ENCODE measurements at places on chromosomes 11 and 22.
A peak's percentile ranks its signal among the peaks of the same experiment; 100 is the strongest.

- DNase-seq = no peak
Observed at GRCh38 chr11:119709638-119710346, 19.2 kb downstream of the NECTIN1 start.

DNA sequence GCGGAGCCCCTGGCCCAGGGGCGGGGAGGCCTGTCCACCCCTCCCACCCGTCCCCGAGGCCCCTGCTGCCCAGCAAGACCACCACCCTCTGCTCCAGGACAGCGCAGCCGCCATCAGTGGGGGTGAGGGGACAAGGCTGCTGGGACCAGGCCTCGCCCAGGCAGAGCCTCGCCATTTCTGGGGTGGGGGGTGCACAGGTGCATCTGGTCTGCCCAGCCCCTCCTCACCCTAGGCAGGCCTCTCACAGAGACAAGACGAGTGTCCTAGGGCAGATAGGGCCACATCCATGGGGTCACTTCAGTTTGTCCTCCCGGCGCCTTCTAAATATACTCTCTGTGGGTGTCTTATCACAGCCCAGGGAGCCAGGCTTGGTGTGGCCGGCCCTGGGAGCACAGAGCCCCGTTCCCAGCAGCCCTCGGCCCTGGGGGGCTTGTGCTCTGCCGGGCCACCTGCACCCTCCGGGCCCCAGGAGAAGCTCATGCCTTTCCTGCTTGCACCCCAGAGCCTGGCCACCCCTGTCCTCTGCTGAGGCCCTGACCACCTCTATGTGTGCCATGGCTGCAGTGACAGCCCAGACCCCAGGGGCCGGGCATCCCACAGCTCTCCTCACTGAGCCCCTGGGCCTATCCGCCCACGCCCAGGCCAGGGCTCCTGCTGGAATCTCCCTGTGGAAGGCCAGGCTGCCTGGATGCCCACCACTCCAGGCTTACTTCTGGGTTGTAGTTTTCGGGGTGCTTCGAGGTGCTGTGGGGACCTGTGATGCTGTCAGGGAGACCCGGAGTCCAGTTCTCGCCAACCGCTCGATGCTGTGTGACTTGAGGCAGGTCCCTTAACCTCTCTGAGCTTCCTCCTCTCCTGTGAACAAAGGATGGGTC, 70.8 kb downstream of the KCNQ1 start:
- no peak for DNase-seq

- peak; percentile 12 for DNase-seq
Observed at GRCh38 chr11:57311109-57311936, 13.4 kb downstream of the TNKS1BP1 start.

DNA sequence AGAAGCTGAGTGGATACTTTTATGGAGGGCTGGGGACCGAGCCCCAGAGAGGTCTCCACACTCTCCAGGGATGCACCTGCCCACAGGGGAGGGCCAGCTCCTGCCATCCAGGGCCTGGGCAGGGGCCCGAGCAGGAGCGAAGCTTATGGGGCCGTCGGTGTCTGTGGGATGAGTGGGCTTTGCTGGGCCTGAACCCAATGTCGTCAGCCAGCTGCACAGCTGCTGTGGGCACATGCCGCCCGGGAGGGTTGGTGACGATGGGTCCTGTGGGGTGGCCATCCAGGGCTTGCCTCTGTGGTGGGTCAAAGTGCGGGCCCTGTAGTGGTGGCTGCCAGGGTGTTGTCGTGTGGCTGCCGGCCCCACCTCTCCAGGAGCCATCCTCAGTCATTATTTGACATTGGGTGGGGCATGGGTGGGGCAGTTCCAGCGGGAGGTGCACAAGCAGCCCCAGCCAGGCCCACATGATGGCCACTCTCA, 447.1 kb downstream of the TBC1D22A start:
- DNase-seq = no peak

DNA sequence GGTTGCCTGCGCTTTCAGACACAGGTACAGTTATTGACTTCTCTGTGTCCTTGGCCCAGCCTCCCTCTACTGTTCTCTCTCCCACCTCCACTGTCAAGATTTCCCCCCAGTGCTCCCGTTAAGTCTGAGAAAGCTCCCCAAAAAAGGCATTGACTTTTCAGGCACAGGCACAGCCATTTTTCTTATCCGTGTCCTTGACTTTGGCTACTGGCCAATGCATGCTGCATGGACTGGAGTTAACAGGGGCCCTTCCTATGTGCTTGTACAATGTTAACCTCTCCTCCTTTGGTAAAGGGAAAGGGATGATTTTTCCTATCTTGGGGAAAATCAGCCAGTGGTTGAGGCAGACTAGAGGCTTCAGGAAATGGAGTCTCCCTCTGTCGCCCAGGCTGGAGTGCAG, 4.3 kb downstream of the APOL5 start:
- no peak for DNase-seq

DNA sequence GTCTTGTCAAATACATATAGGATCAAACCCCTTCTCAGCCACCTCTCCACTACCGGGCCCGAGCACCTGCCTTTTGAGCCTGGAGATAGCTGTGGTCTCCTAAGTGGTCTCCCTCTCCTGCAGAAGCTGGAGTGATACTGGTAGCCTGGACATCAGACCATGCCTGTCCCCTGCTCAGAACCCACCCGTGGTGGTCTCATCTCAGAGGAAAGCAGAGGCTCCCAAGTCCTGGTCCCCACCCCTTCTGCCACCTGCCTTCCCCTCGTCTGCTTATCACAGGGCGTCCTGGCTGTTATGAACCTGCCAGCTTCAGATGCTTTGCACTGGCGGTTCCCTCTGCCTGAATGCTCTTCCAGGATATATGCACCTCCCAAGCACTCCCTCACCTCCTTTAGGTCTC, 50.5 kb upstream of the EIF3D start:
- no peak for DNase-seq

- DNase-seq = no peak
Observed at GRCh38 chr11:129386795-129387397, 11.2 kb downstream of the BARX2 start.

DNA sequence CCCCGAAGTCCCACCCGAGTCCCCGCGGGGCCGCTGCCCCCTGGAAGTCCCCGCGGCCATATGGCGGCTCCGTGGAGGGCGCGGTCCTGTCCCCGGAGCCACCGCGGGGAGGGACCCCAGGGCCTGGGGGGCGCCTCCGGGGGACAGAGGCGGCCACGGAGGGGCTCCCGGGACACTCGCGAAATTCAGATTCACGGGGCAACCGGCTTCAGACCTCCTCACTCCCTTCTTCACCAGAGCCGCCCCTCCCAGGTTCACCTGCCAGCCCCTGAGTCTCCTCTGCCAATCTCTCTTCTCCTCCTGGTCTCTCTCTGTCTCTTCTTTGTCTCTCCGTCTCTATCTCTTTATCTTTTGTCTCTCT, 28.2 kb upstream of the TOLLIP start:
- no peak for DNase-seq

GRCh38 chr11:76808171-76808570, 25.0 kb downstream of the TSKU start:
- no peak for DNase-seq

DNA sequence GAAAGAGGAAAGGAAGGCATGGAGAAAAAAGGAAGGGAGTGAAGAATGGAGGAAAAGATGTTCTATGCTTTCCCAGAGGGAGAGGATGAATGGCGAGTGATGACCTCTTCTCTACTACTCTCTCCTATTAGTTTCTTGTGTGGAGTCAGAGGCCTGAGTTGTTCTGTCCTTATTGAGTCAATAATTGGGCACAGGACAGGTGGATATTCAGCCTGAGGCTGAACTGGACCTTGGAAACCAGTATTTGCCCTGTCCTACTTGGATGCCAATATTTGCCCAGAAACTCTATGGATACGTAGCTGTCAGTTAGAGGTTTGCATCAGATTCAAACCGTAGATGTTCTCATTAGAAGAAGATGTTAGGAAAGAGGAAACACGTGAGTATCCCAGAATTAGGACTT, 17.6 kb upstream of the SWAP70 start:
- no peak for DNase-seq

DNA sequence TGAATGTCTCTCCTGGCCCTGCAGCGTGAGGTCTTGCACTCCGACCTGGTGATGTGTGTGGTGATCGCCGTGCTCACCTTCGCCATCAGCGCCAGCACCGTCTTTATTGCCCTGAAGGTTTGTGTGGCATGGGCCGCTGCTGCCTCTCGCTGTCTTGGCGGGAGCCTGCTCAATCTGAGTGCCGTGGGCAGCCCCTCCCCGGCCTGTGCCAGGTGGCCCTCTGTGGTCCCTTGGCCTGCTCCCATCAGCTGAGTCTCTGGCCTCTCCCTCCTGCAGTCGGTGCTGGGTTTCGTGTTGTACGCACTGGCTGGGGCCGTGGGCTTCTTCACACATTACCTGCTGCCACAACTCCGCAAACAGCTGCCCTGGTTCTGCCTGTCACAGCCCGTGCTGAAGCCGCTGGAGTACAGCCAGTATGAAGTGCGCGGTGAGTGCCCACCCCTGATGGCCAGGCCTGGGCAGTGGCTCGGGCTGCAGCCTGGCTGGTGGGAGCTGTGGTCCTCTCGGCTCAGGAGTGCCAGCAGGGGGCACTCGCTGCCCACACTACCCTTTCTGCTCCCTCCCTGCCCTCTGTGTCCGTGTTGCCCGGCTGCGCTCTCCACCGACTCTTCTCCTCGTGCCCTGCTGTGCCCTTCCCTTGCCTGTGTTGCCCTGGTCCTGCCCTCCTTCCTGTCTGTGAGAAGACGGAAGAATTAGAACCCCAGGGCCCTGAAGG, 10.2 kb downstream of the PCNX3 start:
- peak; percentile 66 for DNase-seq

- DNase-seq = no peak
Observed at GRCh38 chr22:36743591-36744412, 32.1 kb downstream of the IFT27 start.

GRCh38 chr22:19678949-19679521, 35.3 kb upstream of the SEPTIN5 start:
- DNase-seq = no peak

- DNase-seq = no peak
Observed at GRCh38 chr11:774873-775592, 2.3 kb downstream of the GATD1 start.

DNA sequence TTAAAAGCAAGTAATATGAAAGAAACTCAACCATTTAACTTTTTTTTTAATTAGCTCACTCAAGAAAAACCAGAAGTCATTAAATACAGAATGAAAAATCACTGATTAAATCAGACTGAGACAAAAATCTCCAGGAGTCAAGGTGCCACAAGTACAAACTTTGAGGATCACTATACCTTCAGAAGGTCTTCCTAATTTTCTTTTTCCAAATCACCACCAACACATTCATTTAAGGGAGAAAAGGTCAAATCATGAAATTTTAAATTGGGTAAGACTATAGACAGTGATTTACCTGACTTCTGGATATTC, 32.3 kb downstream of the PITPNB start:
- no peak for DNase-seq

GRCh38 chr22:48238284-48238915, 1476.0 kb downstream of the TBC1D22A start:
- DNase-seq = no peak

GRCh38 chr22:45376009-45376408, 37.4 kb downstream of the SMC1B start:
- no peak for DNase-seq

GRCh38 chr11:100473390-100473740, 213.7 kb upstream of the ARHGAP42 start:
- no peak for DNase-seq

DNA sequence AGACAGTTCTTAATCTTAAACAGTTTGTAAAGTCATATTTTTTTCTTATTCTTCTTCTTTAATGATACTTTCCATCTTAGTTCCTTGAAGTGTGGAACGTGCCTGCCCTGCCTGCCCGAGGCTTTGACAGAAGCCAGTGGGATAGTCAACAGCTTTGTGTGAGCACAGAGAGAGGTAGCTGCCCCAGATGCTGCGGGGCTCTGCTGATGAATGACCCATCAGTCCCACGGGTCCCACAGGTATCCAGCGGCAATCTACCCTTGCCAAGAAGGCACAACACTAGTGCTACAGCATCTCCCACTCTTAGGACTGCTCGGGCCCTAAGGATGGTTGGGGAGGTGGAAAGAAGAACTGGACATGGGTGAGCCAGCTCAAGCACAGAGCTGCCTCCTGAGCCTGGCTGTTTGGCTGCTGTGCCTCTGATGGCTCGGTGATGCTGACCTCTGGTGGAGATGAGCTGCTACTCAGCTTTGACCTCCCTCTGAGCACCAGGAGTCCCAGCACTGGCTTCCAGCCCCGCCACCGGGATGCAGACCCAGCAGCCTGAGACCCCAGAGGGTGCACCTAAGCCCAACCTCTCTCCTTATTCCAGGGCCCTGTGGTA, 11.8 kb upstream of the APLNR start:
- DNase-seq = no peak

- DNase-seq = no peak
Observed at GRCh38 chr11:73271936-73272679, at the start of gene P2RY6. TSS of gene P2RY6 (plus strand) at chr11:73272338. CDS start at chr11:73296519, 24,181 bp downstream.

- no peak for DNase-seq
Observed at GRCh38 chr22:49664891-49665290, 162.8 kb downstream of the BRD1 start.

- no peak for DNase-seq
Observed at GRCh38 chr22:45413368-45414211, at the start of the genes RIBC2 and SMC1B. TSS of gene RIBC2 (plus strand) at chr22:45413693. CDS start at chr22:45413887, 194 bp downstream. TSS of gene SMC1B (minus strand) at chr22:45413599. CDS start at chr22:45413567, 32 bp downstream.

GRCh38 chr22:46696229-46696518, 41.9 kb downstream of the CERK start:
- DNase-seq = no peak

GRCh38 chr11:91857179-91857578, 367.4 kb upstream of the FAT3 start:
- DNase-seq = no peak

DNA sequence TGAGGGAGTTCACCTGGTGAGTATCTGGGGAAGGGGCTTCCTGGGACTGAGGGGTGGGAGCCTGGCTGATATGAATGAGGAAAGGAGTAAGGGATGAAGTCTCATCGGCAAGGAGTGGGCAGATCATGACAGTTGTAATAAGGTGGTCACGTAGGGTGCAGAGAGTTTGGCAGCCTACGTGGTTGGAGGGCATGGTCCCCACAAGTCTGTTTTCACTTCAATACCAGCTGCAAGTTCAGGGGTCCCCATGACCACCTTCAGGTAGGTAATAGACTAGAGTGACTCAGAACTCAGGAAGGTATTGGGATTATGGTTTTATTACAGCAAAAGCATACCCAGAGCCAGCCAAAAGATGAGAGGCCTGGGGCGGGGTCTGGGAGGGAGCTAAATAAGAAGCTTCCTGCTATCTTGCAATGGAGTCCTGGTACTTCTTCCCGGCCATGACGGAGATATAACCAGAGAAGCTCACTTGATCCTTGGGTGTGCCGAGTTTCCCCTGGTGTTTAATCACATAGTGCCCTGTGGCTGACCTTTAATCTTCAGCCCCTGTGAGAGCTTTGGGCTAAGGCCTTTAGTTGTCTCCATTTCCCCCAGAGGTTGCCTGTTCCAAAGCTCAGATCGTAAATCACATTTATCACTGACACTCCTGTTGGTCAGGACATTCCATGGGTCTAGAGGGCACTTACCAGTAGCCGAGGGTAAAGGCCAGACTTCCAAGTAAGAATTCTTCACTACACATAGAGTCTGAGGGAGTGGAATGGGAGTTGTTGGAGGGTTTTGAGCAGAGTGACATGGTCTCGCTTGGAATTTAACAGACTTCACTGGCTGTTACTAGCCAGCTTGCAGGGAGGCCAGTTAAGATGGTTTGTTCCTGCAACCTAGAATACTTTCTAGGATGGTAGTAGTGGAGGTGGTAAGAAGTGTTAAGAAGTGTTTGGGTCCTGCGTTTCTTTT, 9.1 kb downstream of the SLC3A2 start:
- DNase-seq = no peak

- no peak for DNase-seq
Observed at GRCh38 chr11:102383839-102384238, 36.8 kb downstream of the BIRC2 start.
